AG09319 (cell line): ENCODE measurements at places on chromosomes 5 and 9.

GRCh38 chr5:62256161-62257019 is 49.6 kb upstream of the KIF2A start:
- no peak for DNase-seq

DNA sequence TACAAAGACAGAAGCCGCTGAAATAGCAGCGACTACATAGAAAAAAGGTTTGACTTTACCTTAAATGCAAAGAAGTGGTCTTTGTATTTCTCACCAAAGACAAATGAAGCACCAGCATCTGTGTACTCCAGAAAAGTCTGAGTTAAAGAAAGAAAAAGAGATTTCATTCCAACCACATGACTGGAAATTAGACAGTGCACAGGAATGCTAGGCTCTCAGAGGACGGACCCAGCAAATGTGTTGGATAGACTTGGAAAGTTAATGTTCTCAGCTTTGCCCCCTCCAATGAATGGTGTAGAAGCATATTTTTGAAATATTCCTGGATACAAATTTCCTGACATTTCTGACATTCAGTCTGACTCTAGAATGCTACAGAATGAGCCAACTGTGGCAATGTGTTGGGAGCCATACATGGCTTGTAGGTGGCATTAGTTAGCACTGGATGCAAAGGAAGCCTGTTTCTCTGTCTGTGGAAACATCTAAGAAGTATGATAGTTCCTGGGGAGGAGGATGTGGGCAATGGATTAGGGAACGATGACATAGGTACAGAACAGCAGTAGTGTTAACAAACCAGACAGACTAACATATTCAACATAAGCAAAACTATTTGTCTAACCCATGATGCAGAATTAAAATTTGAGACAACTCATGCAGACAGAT is 43.3 kb downstream of the SLC28A3 start:
- no peak for DNase-seq

- no peak for DNase-seq
Measured at GRCh38 chr5:149435015-149435376, 55.9 kb upstream of the IL17B start.

DNA sequence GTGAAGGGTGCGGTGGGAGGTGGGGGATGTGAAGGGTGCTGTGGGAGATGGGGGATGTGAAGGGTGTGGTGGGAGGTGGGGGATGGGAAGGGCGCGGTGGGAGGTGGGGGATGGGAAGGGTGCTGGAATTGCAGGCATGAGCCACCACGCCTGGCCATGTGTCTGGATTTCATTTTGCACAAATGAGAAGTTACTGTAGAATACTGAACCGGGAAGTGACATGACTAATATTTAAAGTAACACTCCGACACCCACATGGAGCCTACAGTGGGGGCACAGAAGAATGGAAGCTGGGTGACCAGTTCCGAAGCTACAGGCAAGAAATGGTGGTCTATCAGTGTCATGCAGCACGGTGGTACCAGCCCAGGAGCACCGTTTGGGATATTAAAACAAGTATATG is 69.9 kb upstream of the SPTLC1 start:
- DNase-seq: no peak

DNA sequence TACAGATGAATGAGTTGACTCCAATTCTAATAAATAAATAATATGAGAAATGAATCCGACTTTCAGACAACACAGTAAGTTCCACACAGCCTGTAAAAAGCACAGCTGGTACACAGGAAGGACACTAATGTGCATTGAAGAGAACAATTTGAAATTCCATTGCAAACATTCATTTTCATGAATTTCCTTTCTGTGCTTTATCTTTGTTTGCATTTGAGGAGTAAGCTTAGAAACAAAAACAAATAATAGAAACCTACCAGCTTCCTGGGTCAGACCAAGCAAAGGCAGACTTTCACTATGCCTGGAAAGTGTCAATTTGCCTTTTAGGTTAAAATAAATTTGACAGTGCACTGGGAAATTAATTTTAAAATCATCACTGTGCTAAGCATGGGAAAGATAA is 143.8 kb upstream of the VLDLR start:
- no peak for DNase-seq

GRCh38 chr5:59972043-59972442 is 78.5 kb upstream of the PDE4D start:
- no peak for DNase-seq

DNA sequence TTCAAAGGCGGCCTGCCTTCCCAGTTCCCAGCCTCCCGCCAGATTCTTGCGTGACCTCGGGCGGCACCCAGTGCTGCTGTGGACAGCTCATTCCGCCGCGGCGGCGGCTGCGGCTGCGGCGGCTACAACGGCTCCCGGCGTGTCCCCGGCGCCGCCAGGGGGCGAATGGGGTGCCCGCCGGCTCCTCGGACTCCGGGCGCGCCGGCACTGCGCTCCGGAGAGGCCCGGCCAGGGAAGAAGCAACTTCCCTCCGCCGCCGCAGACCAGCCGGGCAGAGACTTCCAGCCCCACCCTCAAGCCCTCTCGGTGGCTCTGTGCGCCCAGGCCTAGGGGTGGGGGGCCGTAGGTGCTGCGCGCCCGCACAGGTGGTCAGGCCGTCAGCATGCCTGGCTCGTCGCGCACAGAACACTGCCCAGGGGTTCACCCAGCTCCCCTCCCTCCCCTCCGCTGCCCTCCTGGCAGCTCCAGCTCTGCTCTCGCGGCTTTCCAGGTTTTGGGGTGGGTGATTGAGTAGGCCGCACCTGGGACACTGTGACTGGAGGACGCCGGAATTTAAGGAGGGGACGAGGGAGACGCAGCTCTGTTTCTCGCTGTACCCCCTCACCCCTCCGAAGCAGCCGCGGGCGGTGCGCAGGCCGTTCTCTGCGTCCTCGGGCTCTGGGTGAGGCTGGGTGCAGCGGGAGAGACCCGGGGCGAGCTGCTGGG is 20.2 kb downstream of the IGIP start:
- peak; percentile 37 for DNase-seq

DNA sequence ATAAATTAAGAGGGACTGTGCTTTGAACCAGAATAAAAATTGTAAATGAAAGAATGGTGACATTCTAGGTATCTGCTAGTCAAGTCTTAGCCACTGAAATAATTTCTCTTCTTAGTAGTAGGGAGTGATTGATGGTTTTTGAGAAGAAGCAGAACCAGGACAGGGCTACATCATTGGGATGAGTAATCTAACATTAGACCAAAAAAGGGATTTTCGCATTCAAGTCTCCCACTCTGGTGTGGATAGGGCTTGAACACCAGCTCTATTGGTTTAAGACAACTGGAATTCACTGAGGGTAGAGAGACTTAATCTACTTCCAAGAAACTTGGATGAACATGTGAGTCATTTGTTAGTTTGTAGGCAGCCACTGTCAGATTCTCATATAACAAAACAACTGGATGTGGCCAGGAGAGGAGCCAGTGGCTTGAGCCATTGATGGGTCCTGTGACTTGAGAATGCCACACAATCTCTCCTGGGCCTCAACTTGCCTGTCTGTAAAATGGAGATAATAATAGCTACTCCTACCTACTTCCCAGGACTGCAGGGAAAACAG is 16.6 kb downstream of the FAT2 start:
- DNase-seq: no peak

GRCh38 chr9:78009186-78009585 is 22.4 kb downstream of the GNAQ start:
- no peak for DNase-seq

DNA sequence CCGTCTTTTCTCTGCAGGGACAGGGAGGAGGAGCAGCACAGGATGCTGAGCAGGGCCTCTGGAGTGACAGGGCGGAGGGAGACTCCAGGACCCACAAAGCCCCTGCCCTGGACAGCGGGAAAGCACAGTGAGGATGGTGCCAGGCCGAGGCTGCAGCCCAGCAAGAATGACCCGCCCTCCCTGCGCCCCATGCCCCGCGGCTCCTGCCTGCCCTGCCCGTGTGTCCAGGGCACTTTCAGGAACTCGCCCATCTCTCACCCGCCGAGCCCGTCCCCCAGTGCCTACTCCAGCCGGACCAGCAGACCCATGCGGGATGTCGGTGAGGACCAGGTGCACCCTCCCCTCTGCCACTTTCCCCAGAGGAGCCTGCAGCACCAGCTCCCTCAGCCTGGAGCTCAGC is 9.1 kb upstream of the EXOC3 start:
- no peak for DNase-seq

DNA sequence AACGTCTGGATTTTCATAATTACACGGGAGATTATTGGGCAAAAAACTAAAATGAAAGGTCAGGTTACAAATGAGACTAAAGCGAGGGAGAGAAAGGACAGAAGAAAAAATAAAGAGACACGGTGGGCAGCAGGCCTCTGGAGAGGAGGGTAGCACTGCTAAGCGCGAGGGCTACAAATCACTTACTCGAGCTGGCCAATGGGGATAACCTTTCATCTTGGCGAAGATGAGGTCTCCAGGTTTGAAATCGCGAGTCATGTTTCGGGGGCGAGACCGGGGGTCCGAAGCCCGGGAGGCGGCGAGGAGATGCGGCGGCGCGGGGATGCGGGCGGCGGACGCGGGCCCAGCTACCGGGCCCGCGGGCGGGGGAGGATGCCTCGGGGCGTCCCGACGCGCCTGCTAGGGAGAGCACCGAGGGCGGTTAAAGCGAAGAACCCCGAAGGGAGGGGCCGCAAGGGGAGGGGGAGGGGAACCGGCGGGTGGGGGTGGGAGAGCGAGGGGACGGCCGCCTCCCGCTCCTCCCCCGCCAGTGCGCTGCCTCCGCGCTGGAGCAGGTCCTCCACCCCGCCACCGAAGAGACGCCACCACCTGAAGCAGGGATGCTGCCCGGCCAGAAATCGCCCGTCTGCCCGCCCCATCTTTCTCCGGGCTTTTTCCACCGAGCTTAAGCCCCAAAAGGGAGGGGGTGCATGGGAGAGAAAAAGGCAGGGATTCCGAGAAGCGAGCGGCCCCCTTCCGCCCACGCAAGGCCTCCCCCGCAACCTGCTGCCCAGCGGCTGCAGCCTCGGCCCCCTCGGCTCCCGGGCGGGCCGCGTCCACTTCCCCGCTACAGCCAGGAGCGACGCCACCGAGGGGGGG is 610 bp downstream of the PSIP1 start:
- DNase-seq: no peak

GRCh38 chr9:4318741-4319140 is 18.9 kb upstream of the GLIS3 start:
- DNase-seq: no peak

DNA sequence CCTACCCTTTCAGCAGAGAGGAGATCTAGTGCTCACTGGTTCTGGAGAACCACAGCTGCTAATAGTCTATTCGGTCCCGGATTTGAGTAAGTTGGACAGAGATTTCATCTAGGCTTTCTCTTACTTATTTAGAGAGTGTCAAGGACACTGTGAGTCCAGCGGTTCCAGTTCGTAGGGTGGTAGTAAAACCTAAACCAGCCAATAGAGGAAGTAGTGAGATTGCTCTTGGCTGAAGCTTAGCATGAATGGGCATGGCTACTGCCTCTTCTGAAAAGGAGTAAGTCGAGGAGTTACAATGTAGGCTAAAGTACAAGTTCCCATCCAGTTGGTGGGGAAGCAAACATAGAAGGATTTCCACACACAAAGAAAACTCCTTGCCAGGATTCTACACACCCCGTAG is 109.6 kb upstream of the MOCS2 start:
- no peak for DNase-seq

DNA sequence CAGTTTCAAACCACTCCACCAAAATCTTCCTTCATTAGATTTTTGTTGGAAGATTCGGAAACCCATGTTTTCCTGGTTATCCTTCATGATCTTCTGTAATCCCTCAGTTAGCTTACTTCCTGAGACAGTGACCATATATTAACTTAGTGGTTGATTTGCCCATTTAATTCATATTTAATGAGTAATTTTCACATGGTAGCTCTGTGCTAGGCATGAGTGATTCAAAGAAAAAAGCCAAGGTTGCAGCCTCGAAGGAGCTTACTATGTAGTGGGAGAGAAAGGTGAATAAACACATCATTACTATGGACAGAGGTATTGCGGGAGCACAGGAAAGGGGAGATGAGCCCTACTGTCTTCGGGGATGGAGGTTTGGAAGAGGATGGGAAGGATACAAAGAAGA is 158.5 kb downstream of the TLE1 start:
- DNase-seq: no peak
